ENCODE measurements at places on chromosomes 7 and 10. TPM values are rescaled to one million over a fixed set of nuclear protein-coding genes. Genes with fewer than 3 reads are reported as not detected.

DNA sequence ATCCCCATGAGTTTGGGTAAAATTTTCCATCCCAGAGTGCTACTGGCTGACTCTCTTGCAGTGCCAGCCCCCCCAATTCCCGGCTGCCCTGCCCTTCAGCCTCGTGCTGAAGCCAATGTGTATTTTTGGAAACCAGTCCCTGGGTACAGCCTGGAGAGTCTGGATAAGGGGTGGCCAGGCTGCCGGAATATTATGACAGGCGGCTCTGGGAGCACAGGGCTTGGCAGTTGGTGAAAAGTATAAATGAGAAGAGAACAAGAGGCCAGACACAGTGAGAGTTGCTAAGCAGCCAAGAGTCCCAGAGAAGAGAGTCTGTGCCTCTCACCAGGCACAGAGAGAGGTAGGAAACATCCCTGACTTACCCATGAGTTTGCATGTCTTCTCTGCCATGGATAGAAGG lies 53.6 kb downstream of the TMEM130 start:
- DNase-seq, result no peak

DNA sequence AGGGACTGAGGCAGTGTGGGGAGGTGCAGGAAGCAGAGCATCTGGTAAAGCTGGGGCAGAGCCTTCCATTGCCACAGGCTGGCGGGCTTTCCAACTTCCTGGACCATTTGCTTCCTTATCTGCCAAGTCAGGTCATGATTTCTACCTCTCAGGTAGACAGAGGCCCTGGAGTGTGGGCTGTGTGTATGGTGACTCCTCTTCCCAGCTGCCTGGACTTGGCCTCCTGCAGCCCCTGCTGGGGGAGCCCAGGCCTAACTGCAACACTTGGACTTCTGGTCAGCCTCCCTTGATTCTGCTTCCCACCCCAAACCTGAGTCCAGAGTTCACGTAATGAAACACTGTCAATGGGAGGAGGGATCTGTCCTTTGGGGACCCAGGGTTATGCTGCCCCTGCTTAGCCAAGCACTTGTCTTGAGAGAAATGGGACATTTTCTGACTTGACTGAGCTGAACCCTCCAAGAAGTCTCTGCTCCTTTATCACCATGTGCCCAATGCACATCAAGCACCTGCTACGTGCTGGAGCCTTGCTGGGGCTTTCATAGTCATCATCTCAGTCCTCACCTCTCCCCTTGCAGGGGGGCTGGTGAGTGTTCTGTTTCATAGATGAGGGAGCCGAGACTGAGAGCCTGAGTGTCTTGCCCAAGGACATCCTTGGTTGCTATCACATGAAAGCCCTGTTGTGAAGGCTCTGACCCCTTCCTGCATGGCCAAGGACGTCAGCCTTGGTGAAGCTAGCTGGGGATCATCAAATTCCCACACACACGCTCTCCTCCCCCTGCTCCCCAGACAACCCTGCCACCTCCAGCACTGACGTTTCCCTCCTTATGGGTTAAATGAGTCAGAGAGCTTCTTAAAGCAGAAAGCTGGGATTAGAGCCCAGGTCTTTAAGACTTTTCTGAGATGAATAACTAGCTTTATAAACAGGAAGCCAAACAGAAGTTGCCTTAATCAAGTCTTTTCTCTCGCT lies 3.4 kb downstream of the CLEC2L start:
- DNase-seq, result no peak

GRCh38 chr7:27198871-27199801 lies 755 bp downstream of the HOXA13 start:
- DNase-seq, result peak; percentile 55

DNA sequence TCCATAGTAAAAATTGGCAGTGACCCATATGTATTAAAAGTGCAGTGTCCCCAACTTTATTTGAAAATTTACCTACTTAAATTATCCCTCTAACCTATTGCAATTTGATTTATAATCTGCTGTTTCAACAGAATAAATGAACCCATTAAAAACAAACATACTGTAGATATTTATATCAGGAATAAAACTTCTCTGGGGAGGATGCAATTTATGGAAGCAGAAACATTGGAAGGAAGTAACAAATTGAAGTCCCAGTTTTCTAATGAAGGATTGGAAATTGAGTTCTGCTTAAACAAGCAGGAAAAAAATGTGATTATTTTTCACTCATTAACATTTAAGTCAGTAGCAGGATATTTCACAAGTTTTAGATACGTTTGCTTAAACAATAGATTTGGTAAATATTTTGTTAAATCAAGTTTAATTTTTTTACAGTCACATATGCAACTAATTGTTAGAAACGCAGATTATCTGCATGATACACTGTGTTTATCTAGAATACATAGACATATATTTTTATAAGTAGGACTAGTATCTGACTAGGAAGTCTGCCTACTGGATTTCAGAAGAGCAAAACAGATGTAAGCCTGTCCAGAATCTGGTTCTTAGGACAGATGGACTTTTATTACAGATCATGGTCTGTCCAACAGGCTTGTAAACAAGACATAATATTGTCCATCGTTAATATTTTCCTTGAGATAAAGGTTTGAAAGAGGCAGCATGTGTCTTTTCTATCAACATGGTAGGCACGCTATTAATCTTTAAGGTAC lies 5.3 kb downstream of the AGMO start:
- no peak for DNase-seq

DNA sequence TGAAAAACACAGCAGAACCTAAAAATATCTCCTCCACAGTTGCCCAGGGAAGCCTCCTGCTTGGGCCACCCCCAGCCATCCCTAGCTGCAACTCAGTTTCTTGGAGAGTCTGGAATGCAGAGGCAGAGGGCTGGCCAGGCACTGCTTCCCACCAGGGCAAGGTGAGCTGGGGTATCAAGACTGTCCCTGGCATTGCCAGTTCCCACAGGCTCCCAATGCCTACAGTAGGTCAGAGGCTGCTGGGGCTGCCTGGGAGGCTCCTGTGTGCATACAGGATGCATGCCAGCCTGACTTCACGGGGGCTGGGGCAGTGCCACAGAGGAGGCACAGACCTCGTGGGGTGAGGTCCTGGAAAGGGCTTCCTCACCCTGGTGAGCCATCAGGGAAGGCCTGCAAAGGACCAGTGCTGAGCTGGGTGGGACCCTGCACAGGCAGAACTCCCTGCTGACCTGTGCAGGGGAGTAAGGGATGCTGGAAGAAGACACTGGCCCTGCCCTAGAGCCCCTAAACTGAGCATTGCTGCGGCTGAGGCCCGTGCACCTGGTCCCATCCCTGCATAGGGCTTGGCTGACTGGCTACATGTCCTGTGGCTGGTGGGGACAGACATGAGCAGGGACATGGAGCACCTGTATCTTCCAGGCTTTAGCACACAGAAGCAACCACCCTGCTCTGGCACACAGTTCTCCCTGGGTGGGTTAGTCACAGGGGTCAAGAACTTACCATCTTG lies 121.9 kb upstream of the RET start:
- peak; percentile 17 for DNase-seq

DNA sequence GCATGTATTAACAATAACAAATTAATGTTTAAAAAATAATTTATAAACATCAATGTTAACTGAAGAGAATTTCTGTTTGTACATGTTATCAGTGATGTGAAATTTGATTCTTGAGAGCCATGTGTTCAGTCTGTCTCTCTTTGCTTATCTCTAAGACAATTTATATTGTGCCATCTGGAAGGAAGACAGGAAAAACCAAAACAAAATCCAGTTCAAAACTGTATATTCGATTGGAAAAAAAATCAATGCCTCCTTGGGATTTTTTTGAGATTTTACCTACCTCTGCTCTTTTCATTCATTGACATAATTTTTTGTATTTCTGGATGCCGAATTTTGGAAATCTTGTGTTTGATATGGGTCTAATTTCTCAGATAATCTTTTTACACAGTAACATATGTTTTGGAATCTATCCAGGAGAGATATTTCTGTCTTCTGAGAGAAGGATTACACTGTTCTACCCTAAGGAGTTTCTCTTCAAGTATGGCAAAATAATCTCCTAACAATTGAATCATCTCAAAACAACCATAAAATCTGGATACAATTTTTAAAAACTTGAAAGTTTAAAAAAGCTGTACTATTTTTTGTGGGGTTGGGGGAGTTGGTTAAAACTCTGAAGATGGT lies 311.9 kb upstream of the GNAI1 start:
- DNase-seq, result no peak

GRCh38 chr7:149770728-149771636 lies 2.4 kb downstream of the ZNF467 start:
- no peak for DNase-seq

- DNase-seq, result no peak
Measured at GRCh38 chr10:61464461-61465170, 11.4 kb upstream of the TMEM26 start.

DNA sequence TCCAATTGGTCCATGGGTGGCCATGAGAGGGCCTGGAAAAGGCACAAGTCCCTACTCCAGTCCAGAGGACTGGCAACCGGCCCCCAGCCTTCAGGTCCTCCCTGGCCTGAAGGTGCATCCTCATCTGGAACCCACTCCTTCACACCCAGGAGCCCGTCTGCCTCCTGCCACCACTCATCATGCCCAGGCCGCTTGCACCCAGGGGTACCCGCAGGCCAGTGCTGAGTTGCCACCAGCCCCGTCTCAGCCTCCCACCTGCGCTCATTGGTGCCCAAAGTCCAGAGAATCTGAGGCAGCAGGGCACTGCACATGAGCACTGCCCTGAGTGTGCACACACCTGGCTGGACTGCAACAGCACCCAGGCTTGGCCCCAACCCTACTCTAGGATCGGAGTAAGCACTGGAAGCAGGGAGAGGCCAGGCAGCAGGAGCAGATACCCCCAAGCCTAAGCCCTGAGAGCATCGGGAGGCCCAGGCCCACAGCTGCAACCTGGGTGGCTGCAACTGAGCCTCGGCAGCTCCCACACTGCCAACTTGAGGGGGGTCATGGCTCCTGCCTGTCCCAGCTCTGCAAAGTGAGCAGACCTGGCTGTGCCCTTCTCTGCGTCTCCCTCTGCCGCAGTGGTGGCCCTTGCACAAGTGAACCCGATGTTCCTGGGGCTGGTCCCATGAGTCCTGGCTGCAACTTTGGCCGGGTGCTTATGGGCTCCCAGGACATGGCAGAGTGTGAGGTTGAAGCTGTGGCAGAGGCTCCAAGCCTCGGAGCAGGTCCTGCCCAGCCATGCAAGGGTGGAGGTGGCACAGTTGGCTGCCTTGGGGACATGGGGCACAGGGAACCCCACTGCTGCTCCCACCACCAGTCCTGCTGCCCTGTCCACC lies 44.3 kb downstream of the TCERG1L start:
- DNase-seq, result peak; percentile 19

- no peak for DNase-seq
Measured at GRCh38 chr7:37923996-37924395, 3.6 kb downstream of the EPDR1 start.

DNA sequence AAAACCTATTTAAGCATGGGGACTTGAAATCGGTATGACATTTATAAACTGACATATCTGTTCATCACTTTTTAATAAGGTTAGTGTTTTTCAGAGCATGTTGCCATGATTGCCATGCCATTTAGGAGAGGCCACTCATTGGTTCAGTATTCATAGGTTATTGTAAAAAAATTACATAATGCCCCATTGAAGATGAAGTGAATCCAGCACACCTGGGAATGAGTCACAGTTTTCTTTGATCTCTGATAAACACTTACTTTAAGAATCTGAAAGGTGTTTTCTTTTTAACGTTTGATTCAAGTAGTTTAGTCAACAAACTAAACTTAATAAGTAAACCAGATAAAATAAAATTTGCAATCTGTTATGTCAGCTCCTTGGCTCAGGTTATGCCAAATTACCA lies 278.3 kb downstream of the ARL4A start:
- no peak for DNase-seq

- no peak for DNase-seq
Measured at GRCh38 chr7:1950452-1951158, 280.5 kb downstream of the ELFN1 start.

DNA sequence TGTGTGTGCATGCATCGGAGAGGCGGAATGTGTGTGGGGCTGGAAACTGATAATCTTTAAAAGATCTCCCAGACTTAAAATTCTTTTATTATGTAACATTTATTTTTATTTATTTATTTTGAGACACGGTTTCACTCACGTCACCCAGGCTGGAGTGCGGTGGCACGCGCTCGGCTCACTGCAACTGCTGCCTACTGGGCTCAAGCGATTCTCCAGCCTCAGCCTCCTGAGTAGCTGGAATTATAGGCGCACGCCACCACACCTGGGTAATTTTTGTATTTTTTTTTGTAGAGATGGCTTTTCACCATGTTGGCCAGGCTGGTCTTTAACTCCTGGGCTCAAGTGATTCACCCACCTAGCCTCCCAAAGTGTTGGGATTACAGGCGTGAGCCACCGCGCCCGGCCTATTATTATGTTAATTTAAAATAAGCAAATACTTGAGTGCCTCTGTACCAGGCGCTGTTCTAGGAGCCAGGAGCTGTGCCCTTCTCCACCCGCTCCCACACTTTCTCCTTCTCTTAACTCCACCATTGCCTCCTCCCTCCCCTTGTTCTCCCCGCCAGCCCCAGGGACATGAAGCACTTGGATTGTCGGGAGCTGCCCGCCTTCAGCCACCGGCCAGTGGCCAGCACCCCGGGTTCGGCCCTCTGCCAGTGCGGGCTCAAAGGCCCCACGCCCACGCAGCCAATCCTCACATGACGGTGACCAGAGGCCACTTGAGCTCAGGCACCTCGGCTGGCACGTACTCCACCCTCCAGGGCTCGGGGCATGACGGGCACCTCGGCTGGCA lies 163.6 kb downstream of the DNAJB6 start:
- peak; percentile 33 for DNase-seq

DNA sequence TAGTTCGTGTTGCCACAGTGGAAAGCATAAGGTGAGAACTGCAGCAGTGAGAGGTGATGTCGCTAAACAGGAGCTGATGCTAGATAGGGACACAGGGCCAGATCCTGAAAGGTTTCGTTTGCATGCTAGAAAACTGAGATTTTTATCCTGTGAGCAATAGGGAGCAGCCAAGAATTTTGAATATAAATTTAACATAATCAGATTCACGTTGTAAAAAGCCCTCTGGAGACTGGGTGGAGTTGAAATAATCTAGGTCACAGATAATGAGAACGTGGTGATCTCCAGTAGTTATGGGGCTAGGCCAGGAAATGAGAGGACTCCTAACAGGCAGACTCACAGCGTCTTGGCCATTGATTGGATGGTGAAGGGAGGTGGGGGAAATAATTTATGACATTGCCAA lies 92.1 kb upstream of the IMMP2L start:
- no peak for DNase-seq

- DNase-seq, result no peak
Measured at GRCh38 chr10:128097783-128098182, 28.4 kb downstream of the MKI67 start.

DNA sequence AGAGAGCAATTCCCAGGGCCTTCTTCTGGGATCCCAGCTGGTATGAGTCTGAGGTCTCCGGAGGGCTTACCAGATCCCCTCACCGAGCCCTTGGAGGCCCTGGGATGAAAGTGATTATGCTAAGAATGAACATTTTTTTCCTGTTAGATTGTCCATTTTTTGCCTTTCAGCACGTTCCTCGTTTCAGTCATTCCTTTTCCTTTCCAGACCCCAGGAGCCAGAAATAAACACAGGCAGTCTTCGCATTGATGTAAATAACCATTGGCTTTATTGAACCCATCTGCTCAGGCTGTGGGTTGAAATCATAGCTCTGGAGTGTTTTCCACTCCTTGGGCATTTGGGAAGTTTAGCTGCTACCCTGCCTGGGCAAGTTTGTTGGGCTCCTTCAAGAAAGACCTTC lies 320.9 kb upstream of the AUTS2 start:
- no peak for DNase-seq

- no peak for DNase-seq
Measured at GRCh38 chr7:131655447-131655846, 99.0 kb upstream of the PODXL start.

The MARCHF5 gene
- total RNA-seq, result 17.6 TPM

The PNLIPRP3 gene
- total RNA-seq, result not detected

The DYDC2 gene
- total RNA-seq, result 2.6 TPM

The SLC18A2 gene
- 3.0 TPM for total RNA-seq

The HOXA4 gene
- not detected for total RNA-seq

The CALY gene
- 2.9 TPM for total RNA-seq

The SNCG gene
- total RNA-seq, result 5.5 TPM

The C1QL3 gene
- 3.2 TPM for total RNA-seq
